ENCODE measurements at places on chromosomes 7 and 10.

DNA sequence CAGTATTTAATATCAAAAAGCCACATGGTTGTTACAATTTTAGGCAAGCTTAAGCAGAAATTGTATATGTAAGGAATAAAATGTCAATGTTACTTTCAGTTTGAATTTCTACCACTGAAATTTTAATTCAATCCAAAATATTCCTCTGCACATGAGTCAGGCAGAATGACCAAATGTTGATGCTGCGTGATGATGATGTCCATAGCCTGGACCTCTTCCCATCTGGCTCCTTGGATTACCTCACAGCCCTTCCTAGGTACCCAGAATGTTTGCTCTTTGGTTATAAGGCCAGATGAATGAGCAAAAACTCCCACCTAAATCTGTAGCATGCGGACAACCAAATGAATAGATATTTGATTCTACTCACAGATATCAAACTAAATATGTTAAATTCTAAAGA, 258.3 kb upstream of the IMMP2L start:
- DNase-seq = no peak

DNA sequence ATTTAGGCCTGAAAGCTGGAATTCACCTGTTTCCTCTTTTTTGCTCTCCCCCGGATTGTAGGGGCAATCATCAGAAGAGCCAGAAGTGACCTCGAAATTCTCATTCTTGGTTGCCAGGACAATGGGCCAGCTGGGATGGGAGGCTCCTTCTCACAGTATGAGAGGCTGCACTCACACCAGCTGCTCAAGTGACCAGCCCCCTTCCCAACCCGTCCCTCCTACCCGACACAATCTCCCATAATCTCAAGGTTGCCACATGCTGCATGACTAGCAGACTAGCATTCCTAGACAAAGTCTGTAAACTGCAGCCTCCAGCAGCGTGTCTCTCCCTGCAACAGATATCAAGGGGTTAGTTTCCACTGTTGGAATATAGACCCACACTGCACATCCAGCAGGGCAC, 110.3 kb downstream of the C1GALT1 start:
- no peak for DNase-seq

DNA sequence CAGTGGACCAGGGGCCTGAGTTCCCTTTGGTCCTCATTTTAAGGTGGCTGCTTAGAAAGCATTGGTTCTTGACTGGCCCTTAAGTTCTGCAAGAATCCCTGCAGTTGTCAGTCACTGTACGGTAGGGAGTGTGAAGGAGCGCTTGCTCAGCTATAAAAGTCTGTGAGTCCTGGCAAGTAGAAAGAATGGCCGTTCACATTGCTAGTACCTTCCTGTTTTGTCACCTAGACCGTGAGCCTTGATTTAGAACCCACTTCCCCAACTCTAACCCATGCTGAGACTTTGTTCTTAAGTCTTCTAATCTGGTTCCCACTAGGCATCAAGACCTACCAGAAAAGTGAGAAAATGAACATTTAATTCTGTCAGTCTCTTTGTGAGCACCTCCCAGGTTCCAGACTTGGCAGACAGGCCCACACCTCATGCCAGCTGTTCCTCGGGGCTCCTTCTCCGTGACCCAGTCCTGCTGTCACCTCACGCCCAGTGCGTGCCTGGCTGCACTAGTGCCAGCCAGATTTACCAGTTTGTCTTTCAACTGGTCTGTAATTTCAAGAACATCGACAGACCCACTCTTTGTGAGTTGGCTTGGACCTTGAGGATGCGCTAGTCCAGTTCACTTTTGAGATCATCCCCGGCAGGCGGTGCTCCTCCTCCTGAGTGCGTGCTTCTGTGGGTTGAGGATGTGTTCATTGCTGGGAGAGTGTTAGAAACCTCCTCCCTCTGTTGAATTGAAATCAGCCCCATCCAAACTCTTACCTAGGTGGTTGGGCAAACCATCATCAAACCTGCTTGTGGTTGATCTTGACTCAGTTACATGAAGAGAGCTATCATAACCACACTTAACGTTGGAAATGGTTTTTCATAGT, 78.5 kb downstream of the SHH start:
- DNase-seq = no peak

DNA sequence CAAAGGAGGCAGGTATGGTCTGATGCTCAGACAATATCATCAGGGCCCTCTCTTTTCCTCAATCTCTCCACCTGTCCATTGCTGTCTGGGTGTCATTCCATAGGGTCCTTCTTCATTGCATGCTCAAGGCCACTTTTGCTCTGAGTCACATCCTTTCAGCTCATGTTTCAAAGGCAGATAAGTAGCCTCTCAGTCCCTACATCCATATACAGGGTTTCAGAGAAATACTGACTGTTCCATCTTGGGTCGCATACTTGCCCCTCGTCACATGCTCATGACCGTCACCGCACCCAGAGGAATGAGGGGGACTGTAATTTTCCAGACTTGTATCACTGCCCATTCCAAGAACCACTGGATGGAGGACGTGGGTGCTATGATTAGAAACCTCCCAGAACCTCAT, 93.4 kb downstream of the FAM107B start:
- no peak for DNase-seq

DNA sequence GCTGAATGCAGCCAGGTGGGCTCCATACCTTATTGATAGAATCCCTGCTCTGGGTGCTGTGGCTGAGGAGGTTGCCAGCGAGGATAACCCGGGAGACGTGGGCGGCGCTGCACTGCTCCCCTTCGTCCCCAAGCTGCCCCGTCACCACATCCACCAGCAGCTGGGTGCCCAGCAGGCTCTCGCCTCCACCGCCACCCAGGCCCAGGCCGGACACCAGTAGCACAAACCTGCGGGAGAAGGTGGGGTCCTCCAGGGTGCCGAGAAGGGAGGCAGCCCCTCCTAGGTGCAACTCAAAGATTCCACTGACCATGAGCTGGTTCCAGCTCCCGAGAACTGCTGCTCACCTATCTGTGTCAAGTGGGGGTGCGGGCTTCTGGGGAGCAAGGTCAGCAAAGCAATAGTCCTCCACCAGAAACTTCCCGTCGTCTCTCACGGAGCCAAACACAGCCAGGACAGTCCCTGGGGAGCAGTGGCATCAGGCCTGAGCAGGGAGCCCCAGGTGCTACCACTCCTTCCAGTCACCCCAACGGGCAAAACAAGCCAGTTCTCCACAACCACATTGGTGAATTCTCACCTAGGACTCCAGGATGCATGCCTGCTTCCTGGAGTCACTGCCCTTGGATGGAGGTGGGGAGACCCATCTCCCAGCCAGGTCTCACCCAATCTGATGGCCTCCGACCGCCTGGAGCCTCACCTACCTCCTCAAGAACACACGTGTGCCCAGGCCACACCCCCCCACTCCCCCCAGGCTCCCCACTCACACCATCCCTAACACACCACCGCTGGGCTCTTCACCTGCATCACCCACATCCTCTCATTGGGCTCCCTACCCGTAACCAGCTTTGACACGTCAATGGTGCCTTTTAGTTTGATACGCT, 6.3 kb downstream of the POLD2 start:
- no peak for DNase-seq

GRCh38 chr10:47415520-47416304, 31.6 kb upstream of the ZNF488 start:
- DNase-seq = no peak

GRCh38 chr10:112000466-112000865, 183.1 kb downstream of the GPAM start:
- no peak for DNase-seq

DNA sequence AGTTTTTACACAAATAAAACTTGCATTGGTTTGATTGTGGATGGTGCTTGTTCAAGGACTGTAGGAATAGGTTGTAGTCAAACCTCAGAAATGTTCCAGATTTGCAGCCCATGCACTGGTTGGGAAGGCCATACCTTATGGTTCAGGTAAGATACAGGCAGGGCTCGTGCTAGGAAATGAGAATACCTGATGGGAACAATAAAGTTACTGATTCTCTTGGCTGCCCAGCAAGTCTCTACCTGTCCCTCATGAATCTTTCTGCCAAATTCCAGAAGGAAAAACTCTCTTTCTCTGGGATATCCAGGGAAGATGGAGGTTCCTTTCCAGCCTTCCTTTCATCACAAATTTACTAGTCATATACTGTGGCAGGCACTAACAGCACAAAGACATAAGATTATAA, 53.8 kb downstream of the TFAM start:
- DNase-seq = no peak

- no peak for DNase-seq
Measured at GRCh38 chr7:31341141-31341540, 615 bp upstream of the NEUROD6 start.

DNA sequence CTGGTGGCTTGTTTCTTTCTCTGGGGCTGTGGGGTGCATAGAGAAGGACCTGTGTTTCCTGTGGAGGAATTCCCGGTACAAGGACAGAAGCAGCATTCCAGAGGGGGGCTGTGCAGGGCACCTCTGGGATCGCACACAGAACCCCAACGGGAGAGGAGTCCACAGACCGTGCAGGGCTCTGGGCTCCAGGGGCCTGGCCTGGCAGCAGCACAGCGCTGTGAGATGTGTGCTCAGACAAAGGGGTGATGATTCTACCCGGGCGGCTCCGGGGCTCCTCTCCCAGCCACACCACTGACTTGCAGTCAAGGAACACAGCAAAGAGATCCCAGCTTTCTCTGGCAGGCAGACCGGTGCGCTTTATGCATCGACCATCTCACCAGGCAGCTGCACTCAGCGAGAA, 6.9 kb upstream of the SHH start:
- DNase-seq = no peak

GRCh38 chr10:22631646-22632278, 82.6 kb downstream of the PIP4K2A start:
- no peak for DNase-seq

- DNase-seq = no peak
Measured at GRCh38 chr10:62088786-62089185, 179.9 kb downstream of the RTKN2 start.

DNA sequence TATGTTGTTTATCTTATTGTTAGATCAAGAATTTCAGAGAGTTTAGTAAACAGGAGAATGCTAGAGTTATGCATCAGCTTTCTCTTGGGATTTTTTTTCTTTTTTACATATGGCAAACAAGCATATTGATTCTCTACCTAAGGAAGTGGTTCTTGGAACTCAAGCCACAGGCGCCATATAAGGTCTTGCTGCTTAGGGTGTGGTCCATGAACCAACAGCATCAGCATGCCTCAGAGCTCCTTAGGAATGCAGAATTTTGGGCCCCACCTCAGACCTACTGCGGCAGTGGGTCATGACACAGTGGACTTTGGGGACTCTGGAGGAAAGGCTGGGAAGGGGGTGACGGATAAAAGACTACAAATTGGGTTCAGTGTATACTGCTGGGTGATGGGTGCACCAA, 230.8 kb downstream of the SKAP2 start:
- DNase-seq = no peak

DNA sequence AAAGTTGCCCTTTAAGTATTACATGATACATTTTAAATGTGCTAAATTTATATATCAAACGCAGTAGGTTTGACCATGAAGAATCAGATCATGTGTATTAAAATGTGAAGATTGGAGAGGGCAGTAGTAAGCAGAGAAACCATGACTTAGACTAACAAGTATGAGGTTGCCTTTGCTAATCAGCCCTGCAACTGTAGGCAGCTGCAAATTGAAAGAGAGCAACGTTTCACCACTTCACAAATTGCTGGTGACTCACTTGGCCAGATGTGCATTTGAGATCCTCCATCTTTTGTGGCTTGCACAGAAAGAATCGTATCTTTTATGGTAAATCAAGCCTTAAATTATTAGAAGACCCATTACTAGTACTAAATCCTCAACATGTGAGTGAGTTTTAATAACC, 10.1 kb upstream of the SEMA3A start:
- no peak for DNase-seq

DNA sequence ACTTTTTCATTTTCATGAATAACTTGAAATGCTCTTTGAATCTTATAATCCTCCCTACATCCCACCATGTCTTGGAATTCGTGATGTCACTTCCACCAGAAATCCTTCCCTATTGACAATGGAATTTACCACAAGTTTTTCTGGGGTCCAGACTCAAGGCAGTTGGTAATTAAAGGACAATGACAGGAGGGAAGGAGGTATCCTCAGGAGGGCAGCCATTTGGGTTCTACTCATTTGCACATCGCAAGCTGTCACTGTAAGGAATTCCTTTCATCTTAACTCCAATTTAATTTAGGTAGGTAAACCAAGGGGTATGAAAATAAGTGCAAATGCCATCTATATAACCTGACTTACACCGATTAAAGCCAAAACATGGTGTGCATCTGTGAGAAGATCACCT, 21.9 kb downstream of the LRRC17 start:
- DNase-seq = no peak

DNA sequence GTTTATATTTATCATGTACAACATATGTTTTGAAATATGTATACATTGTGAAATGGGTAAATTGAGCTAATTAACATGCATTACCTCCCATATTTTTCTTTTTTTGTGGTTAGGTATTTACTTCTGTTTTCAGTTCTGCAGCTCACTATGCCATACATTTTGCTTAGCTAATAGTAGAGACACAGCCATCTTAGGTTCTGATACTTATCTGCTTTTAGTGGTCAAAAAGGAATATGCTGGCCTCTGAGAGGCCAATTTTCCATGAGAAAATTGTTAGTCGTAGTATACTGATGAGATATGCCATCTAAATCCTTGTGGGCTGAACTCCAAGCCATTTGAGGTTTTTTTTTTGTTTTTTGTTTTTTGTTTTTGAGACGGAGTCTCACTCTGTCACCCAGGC, 31.0 kb downstream of the SGPL1 start:
- no peak for DNase-seq

- DNase-seq = no peak
Measured at GRCh38 chr10:34203966-34204630, 611.0 kb downstream of the PARD3 start.

DNA sequence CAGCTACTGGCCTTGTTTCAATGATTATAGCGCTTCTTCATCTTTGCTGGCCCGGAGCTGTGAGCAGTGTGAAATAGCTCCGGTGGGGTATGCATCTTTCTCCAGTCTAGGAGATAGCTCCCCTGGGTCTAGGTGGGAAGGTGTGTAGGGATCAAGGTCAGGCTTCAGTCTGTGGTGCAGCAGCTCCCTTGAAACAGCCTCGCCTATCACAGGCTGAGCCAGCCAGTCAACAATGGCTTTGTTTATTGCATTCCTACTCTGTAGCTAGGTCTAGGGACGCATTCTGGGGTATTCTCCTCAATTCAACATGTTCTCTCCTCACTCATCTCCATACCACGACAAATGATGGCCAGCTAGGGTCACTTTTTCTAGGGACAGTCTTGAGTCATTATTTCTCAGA, 646.8 kb upstream of the IGFBP3 start:
- DNase-seq = no peak

DNA sequence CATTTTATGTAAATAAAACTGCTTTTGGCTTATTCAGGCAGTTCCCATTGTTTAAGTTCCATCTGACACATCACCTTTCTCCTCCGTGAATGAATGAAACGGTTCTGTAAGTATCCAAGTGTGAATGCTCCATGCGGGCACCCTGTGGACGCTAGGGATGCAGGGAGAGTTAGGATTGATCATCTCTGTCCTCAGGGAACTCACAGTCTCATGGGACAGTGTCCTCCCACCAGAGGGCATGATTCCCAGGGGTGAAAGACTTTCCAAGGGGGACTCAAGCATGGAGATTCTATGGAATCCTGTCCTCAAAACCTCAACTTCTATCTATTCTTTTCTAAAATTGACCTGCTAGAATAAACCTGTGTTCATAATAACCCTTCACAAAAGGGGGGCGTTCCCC, 98.8 kb downstream of the HECW1 start:
- no peak for DNase-seq

- no peak for DNase-seq
Measured at GRCh38 chr7:35702541-35702940, 7.6 kb upstream of the HERPUD2 start.

GRCh38 chr7:151060416-151061212, 1.2 kb downstream of the SLC4A2 start:
- peak; percentile 45 for DNase-seq

Measured in NCI-H1694 (cell line).